ENCODE measurements at places on chromosomes 6 and 20.

GRCh38 chr20:53439046-53439445, 154.6 kb downstream of the ZNF217 start:
- DNase-seq: no peak

- no peak for DNase-seq
These were observed 193.5 kb upstream of the LRFN2 start for GRCh38 chr6:40780637-40781036.

DNA sequence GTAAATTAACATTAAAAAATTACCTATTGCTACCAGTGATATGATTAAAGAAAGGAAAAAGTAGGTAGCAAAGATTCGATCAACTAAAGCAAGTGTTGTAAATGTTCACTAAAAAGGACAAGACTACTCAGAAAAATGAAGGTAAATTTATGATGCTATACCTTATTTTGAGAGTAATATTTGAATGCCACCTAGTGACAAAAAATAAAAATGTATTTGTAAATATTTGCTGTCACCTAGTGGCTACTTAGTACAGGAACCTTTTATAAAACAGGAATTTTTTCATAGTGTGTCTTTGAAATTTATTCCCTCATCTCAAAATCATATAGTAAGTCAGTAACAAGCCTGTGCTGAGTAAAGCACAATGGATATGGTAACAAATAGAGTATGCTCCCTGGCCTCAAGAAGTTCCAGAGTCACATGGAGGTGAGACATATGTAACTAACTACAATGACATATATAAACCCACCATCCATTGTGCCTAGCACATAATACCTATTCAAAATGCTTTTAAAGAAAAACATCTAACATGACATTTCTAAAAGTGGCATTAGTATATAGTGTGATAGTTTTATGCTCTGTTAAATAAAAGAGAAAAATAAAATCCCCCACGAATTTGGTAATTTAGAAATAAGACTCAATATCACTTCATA, 193.1 kb upstream of the SIM1 start:
- peak; percentile 3 for DNase-seq

GRCh38 chr6:134849920-134850447, 99.9 kb downstream of the ALDH8A1 start:
- DNase-seq: no peak

DNA sequence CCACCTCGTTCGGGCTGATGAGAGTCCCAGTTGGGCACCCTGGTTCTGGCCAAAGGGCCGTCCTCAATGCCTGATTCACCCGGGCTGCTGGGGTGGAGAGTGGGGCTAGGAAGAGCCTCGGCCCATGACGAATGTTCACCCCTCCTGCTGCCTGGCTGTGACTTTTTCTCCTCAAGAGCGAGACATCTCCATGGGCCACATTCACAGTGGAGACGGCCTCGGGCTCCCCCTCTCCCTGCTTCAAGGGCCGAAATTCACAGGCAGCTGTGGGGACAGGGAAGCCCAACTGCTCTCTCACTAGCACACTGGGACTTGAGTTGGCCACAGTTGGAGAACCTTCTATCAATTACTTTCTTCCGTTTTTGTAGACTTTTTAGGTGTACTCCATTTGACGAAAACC, 138.0 kb downstream of the SYNDIG1 start:
- no peak for DNase-seq

- DNase-seq: no peak
These were observed 91.8 kb downstream of the TRMT11 start for GRCh38 chr6:126077810-126078776.

DNA sequence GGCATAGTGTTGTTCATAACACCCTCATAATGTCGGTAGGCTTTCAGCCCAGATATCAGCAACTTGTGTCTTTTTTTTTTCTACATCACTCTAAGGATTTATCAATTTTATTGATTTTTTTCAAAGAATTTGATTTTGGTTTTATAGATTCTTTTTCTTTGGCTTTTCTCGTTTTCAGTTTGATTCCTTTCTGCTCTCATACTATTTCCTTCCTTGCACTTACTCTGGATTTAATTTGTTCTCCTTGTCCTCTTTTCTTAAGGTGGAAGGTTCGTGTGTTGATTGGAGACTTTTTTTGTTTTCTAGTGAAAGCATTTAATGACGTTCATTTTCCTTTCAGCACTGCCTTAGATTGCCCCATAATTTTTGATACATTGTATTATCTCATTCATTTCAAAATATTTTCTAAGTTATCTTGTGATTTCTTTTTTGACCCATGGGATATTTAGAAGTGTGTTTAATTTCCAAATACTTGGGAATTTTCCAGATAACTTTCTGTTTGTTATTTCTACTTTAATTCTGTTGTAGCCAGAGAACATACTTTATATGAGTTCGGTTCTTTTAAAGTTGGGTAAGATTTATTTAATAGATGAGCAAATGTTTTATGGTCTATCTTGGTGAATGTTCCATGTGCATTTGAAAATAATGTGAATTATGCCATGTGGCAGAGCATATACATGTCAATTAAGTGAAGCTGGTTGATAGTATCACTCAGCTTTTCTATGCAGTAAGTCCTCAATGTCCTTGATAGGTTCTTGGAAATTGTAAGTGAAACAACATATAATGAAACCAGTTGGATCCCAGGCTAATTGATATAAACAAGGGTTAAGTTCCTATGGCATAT, 62.8 kb downstream of the IRF4 start:
- no peak for DNase-seq

GRCh38 chr6:119671105-119671504, 321.5 kb upstream of the MAN1A1 start:
- DNase-seq: no peak

- DNase-seq: no peak
These were observed 110.5 kb upstream of the SUPT3H start for GRCh38 chr6:45488269-45488668.

DNA sequence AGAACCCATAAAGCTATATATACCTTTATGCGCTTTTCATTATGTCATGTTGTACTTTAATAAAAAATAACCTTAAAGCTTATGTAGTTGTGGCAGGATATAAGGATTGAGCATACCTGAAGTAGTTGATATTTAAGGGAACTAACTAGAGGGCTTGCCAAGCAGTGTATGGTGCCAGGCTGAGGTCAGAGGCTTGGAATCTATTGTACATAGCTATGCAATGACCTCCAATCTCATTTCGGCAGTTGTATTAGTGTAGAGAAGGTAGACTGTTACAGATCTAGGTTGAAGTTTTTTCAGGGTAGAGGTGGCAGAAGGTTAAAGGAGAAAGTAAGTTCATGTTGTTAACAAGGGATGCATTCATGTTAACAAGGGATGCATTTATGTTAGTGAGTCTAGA, 397.7 kb upstream of the HS3ST5 start:
- no peak for DNase-seq

DNA sequence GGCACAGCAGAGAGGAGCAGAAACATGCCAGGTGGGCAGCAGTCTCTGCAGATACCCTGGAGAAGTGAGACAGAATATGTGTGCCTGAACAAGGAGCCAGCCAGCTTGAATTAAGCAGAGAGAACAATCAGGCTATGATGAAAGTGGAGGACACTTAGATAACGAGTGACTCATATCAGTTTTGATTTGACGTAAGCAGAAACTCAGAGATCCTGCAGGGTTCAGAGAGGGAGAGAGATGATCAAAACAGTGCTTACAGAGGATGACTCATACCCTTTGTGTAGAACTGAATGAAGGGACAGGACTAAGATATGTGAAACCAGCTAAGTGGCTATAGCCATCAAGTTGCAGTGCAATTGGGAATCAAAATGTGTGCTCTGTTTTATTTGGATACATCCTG, 300.7 kb downstream of the TENT5A start:
- no peak for DNase-seq

DNA sequence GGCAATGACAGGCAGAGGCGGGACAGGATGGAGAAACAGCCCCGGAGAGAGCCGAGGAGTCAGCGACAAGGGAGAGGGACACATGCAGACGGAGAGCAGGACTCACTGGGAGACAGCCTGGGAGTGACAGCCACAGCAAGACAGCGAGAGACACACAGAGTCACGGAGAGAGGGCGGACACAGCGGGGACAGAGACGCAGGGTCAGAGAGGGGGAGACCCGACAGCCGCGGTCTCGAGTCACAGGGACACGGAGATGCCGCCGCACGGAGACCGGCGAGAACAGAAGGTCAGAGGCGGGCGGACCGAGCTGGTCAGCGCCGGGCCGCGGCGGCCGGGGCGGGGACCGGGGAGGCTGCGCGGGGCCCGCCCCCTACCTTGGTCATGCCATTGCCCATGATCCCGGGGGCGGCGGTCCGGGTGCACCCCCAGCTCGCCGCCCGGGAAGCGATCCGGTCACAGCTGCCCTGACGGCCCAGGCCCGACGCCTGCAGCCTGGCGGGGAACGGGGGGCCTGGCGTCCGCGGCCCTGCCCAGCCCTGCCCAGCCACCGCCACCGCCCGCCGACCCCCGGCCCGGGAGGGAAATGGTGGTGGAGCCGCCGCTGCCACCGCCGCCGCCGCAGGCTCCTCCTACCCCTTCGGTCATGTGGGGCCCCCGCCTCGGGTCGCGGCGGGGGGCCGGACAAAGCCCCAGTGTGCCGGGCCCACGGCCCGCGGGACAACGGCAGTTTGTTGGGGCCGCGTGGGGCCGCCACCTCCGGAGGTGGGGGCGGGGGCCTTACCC, at the start of the genes DUSP15 and TTLL9:
TSS of gene DUSP15 (minus strand) at position 586 of the 784 bp plus-strand sequence. CDS start at position 396, 190 bp downstream.
TSS of gene TTLL9 (plus strand) at position 693 of the 784 bp plus-strand sequence. CDS start 493 bp downstream, outside the sequence.
- DNase-seq: no peak

DNA sequence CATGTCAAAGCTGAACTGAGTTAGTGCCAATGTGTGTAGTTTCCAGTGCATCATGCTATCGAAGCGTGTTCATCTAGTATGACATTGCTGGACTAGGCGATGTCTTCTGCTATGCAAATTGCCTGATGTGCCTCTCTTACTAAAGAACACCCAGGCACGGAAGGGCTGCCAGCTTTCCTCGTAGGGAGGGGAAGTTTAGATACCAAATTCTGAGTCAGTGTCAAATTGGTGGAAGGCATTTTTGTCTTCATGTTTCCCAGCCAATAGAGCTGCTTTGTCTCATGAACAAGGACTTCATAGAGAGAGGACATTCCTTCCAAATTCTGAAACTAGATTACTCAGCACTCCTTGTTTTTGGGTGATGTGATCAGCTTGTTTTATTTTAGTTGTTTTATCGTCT, 320.1 kb downstream of the BTBD3 start:
- DNase-seq: no peak

GRCh38 chr6:116016846-116017545, 43.7 kb downstream of the FRK start:
- no peak for DNase-seq

GRCh38 chr20:19465536-19465935, 253.1 kb downstream of the SLC24A3 start:
- DNase-seq: no peak

DNA sequence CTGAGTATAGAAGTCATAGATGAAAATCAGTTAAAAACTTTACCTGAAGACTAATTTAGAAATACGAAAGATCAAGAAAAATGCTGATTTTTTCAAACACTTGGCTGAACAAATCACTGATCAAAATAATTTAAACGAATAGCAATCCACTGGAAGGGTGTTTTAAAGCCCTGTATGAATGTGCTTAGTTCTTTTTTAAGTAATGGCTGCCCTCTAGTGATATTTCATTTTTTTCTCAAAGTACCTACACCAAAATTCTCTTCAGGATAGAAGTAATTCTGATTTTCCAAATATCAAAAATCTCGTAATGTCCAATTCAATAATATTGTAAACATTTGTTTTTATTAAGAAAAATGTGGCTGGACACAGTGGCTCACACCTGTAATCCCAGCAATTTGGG, 32.5 kb downstream of the AKAP7 start:
- no peak for DNase-seq

GRCh38 chr6:163707387-163708355, 293.2 kb downstream of the QKI start:
- no peak for DNase-seq

- no peak for DNase-seq
These were observed 45.3 kb upstream of the RIN2 start for GRCh38 chr20:19712721-19713260.

DNA sequence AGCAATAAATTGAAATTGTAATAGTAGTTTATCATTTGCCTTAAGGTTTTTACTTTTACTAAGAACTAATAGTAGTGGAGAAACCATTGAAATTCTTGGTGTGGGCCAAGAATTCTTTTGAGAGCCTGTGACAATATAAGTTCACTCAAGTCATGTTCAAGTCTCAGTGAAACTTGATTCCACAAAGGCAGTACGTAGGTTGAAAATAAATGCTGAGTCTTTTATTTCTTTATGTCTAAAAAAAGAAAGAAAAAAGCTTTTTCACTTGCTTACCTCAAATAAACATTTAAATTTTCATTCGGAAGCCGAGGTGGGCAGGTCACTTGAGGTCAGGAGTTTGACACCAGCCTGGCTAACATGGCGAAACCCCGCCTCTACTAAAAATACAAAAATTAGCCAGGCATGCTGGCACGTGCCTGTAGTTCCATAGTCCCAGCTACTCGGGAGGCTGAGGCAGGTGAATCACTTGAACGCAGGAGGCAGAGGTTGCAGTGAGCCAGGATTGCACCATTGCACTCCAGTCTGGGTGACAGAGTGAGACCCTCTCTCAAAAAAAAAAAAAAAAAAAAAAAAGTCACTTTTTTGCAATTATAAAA, 57.8 kb upstream of the NELFCD start:
- DNase-seq: no peak
